Testis (tissue), 5 donors: ENCODE measurements at places on chromosomes 4 and X. TPM values are rescaled to one million over a fixed set of nuclear protein-coding genes. Genes with fewer than 3 reads are reported as not detected.

Gene ELK1
- 70.9 TPM for polyA plus RNA-seq

Gene SPARCL1
- polyA plus RNA-seq = 124 TPM

Gene SLC9A6
- polyA plus RNA-seq = 13.0 TPM

Gene PABPC1L2A
- 1.0 TPM for polyA plus RNA-seq

Gene CXCL8
- 0.66 TPM for polyA plus RNA-seq

Gene SLC25A14
- polyA plus RNA-seq = 16.8 TPM

Gene TACR3
- polyA plus RNA-seq = 0.05 TPM

Gene NDNF
- polyA plus RNA-seq = 20.7 TPM

Gene ZNF185
- 11.1 TPM for polyA plus RNA-seq

Gene AKAP4
- 296 TPM for polyA plus RNA-seq

Gene RASGEF1B
- 5.3 TPM for polyA plus RNA-seq

Gene DLG3
- 7.8 TPM for polyA plus RNA-seq

Gene NR3C2
- polyA plus RNA-seq = 28.1 TPM

Gene MAGEA8
- polyA plus RNA-seq = 2.9 TPM

Gene HADH
- 73.8 TPM for polyA plus RNA-seq

Gene NOP14
- polyA plus RNA-seq = 15.0 TPM

Gene SLIT2
- 8.7 TPM for polyA plus RNA-seq
